Esophagus mucosa (tissue), 1 donor: ENCODE measurements at places on chromosomes 6 and 20.

GRCh38 chr6:72793641-72794395 lies 172.0 kb downstream of the KCNQ5 start:
- no peak for ATAC-seq

GRCh38 chr6:123182998-123183397 lies 187.0 kb downstream of the CLVS2 start:
- no peak for ATAC-seq

DNA sequence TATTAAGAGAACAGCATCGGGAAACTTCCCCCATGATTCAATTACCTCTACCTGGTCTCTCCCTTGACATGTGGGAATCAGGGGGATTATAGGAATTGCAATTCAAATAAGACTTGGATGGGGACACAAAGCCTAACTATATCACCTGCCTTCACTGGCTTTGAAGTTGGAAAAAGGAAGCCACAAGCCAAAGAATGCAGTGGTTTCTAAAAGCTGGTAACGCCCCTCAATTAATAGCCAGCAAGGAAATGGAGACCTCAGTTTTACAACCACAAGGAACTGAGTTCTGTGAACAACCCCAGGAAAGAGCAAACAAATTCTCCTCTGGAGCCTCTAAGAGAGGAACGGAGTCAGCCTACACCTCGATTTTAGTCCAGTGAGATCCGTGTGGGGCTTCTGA lies 244.1 kb downstream of the TFAP2A start:
- no peak for ATAC-seq

DNA sequence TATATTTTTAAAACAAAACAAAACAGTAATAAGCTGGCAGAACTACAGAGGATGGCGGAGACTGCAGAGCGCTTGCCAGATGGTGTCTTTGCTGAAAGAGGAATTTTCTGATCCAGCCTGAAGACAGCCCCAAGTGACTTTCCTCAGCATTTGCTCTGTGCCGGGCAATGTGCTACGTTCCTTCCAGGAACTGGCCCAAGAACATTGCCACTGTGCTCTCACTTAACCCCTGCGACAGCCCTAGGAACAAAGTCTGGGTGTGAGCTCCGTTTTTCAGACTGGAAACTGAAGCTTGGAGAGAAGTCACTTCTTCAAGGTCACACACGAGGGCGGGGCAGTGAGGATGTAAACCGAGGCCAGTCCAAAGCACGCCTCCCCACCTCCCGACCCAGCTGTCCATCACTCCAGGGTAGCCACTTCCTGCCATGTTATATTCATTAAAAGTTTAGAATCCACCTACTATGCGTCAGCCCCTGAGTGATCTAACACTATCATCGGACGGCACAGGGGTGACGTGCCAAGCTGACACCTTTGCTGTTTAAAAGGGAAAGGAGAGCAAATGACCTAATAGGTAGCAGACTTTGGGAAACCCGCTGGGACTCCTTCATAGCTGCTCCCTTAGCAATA lies 22.3 kb upstream of the BMP7 start:
- ATAC-seq = no peak

DNA sequence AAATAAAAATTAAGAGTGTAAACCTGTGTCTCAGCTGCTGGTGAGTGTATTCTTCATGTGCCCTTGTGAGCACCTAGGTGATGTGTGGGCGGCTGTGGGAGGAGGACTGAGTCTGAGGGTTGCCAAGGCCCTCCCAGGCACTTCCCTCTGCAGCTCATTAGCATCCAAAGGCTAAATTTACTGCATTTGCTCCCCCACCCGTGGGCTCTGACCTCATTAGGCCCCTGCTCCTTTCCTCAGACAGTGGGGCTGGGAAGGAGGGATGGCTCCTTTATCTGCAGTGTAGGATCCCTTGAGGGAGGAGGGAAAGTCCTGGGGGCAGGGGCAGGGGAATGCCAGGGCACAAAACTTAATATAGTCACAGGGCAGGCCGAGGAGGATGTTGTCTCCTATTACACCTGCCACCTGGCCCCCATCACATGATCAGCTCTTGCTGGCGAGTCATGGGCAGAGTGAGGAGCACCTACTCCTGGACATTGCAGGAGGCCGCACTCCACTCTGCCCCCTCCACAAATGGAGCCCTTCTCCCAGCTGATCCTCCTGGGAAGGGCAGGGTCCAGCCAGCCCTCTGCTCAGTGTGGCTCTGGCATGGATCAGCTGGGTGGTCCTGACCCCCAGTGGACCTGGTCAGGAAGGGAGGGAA lies 133.2 kb downstream of the MRPL14 start:
- peak; percentile 6 for ATAC-seq

DNA sequence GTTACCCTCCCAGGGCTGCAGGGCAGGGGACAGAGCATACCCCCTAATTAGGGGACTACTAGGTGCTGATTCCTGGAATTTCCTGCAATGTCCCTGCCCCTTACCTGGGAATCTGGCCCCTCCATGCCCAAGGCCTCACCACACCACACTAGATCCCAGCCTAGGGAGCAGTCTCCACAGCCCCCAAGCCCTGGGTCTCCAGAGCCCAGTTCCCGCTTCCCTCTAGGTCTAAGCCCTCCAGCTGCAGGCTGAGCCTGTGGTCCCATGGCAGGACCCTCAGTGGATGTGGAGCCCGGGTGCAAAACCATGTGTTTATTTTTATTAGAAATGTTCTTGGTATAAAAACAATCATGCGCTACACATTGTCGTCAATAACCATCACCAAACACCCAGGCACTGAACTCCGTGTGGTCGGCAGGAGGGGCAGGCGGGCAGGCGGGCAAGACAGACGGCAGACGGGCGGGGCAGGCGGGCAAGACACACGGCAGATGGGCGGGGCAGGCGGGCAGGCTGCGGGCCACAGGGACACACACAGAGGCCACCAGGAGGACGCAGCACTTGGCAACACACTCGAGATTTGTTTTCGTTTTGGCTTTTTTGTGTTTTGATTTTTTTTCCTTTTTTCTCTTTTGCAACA lies 124.2 kb downstream of the GRM4 start:
- ATAC-seq = no peak

DNA sequence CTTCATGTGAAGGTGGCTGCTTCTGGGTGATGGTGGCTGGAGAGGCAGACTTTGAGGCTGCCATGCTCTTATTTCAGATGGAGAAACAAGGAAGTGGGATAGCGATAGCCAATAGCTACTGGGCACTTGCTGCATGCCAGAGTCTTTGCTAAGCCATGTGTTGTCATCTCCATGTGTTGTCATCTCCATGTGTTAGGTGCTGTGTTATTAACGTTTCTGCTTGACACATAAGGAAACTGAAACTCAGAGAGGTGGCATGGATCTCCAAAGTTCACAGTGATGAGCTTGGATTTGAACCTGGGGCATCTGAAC lies 16.9 kb downstream of the KIAA1755 start:
- ATAC-seq = no peak

DNA sequence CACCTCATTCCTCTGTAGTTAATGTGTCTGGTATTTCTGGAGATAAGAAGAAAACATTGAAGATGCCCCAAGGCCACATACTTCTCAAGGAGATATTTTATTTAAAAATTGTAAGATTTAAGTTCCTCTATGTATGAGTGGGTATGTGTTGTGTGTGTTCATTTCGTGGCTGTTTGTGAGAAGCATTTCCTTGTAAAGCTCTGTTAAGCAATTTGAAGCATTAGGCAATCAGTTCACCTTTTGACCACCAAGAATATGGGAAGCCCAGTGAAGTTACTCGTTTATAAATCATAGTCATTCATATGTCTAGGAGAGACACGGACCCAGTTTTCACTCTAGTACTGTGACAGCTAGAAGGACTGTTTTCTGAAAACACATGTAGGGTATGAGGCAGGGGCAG lies 717.6 kb upstream of the MAP3K7 start:
- no peak for ATAC-seq
